ENCODE measurements at places on chromosomes 13 and 19.

- no peak for DNase-seq
Observed at GRCh38 chr13:88461272-88462009, 790.3 kb downstream of the SLITRK5 start.

DNA sequence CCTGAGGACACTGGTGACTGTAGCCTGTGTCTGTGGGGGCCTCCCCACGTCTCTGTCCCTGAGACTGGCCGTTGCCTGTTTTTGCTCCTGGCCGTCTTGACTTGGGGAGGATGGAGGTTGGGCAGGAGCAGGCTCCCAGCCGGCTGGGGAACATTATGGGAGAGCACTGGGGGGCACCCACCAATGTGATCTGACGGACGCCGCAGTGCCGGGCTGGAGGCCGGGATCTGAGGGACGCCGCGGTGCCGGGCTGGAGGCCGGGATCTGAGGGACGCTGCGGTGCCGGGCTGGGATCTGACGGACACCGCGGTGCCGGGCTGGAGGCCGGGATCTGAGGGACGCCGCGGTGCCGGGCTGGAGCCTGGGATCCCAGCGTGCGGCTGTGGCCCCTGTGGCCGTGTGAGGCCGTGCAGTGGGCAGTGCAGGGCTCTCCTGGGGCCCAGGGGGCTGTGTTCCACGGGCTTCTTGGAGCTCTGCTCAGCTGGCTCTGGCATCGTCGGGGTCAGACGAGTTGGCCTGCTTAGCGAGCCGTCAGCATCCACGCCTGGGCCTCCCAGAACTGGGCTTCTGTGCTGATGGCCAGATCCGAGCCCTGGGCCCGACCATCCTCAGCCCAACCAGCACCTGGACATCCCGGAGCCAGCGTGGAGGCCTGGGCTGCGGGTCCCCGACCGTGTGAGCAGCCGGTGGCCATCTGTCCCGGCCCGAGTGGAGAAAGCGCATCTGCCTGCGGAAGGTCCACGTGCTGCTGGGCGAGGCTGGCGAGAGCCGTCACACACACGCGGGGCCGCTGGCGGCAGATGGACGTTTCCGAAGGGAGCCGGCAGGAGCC lies 45.8 kb downstream of the GAS6 start:
- no peak for DNase-seq

DNA sequence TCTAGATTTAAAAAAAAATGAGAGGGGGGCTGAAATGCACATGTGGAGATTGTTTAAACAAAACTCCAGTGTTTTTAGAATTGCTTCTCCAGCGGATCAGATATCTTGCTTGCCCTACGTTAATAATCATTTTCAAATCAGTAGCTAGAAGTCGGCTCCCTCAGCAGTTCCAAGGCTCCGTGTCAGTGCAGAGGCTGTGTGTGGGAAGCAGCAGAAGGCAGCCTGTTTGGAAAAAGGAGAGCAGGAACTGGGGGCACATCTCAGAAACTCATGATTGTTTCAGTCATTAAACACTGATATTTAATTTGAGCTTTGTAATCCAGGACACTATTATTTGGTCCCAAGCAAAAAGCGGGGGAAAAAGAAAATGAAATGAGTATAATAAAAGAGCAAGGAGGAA lies 50.9 kb downstream of the SOX21 start:
- DNase-seq: no peak

DNA sequence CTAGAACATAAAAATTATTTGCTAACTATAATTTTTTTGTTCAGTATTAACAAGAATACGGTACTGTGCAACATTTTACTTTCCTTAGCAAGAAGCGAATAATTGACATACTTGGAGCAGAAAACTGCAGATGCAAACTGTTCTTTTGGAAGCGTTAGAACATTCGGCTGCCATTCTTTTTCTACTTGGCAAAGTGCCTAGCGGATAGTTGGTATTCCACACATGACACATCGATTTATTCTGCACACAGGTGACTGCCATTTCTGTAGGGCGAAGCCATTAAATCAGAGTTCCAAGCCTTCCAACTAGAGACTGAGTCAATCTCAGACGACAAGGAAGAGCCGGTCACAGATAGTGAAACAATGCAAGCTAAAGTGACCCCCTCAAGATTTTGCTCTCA lies 117.4 kb downstream of the TRPC4 start:
- DNase-seq: no peak

Data from fibroblast of skin of left quadriceps (primary cell).